CD4-positive, alpha-beta T cell treated with Interferon alpha-2 for 1 hour (primary cell): ENCODE measurements at places on chromosomes 3 and 15.

- no peak for DNase-seq
Observed at GRCh38 chr15:88658070-88658965, 19.5 kb downstream of the ISG20 start.

- no peak for DNase-seq
Observed at GRCh38 chr15:53115563-53115962, 325.4 kb upstream of the ONECUT1 start.

DNA sequence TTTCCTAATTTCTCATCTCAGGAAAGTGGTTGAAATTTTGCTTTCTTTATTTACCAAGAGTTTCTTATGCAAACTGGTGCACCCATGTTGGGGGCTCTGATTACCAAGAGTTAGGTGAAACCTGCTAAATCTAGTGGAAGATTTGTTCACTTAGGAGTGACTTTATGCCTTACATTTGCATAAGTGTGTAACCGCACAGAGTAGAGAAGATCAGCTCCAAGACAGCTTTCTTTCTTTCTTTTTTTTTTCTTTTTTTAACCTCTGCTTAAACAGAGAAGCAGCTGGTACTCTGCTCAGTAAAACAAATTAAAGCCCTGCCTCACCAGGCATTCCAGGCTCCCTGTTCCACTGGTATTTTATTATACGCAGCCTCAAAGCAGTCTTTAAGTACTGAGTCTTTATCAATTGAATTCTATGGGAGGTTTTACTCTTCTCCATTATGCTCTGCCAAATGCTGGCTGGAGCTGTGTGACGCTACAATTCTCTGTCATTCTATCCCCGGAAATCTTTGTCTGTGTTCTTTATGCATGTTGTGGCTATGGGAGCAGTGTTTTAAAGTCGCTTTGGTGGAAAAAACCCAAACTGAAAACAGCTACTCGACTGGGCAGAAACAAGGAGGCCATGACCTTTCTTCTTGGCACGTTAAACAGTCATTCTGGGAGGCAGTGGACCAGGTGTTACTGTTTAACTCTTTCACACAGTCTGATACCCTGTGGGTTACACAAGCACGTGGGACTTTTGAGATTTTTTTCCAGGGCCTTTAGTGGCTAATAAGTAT, 55.2 kb upstream of the GBE1 start:
- DNase-seq, result no peak

DNA sequence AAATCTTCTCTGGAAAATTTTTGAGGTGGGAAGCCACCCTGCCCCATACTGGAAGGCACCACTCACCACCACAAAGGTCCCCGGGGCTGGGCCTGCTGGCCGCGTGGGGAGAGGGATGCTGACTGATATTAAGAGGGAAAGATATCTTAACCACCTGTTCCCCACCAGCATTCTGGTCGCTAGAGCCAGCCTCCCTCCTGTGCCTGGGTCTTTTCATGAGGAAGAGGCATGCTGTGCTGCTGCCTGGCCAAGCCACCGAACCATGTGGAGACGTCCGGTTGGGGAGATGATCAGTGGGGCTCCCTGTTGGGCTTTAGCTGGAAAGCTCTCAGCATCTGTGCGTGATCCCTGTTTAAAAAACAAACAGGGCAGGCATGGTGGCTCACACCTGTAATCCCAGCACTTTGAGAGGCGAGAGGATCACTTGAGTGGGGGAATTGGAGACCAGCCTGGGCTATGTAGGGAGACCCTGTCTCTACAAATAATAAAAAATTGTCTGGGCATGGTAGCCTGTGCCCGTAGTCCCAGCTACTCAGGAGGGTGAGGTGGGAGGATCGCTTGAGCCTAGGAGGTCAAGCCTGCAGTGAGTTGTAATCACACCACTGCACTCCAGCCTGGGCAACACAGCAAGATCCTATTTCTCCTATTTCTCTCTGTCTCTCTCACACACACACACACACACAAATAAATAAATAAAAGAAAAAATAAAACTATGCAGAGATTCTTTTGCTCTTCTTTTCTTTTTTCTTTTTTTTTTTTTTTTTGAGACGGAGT, 1.0 kb downstream of the KLHL18 start:
- DNase-seq, result peak; percentile 26
